ENCODE measurements at places on chromosomes 4 and X.

- no peak for DNase-seq
Observed at GRCh38 chr4:55757356-55757952, 62.1 kb upstream of the EXOC1L start.

GRCh38 chrX:20063716-20064351 lies 52.9 kb downstream of the MAP7D2 start:
- no peak for DNase-seq

DNA sequence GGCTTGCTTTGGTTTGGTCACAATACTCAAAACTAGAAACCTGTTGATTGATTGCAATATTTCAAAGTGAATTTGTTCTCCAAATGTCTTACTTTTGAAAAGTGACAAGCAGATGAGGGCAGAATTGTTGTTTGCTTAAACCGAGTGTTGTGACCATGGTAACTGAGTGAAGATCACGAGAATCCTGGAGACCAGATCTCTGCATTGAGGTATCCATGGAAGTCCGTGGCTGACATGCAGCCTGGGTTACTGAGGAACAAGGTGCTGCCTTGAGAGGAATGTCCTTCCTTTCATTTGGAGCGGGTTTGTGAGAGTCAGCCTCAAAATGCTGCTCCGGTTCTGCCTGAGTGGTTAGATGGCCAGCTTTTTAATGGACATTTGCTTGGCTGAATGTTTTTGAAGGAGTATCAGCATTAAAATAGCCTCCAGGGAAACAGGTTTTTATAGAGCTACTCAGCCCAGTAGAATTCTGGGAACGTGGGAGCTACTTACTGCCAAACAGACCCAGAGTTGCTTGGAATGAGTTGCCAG lies 31.3 kb downstream of the NYX start:
- DNase-seq, result no peak

DNA sequence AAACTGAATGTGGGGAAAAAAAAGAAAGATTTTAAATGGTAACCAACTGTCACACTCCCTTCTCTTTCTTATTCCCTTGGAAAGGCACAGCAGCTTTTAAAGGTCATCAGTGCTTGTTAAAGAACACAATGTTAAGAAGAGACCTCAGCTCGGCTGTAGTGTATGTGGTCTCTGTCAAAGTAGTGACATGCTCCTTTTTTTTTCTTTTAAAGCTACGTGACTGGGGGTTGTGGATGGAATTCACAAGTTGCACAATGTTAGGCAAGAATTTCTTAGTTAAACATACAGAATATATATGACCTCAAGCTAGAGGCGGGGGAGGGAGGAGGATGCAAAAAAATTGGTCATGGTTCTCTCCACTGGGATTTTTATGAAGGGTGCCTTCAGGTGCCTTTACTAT lies 45.6 kb downstream of the OCRL start:
- no peak for DNase-seq

GRCh38 chr4:169131556-169132208 lies 121.6 kb upstream of the CBR4 start:
- DNase-seq, result no peak

DNA sequence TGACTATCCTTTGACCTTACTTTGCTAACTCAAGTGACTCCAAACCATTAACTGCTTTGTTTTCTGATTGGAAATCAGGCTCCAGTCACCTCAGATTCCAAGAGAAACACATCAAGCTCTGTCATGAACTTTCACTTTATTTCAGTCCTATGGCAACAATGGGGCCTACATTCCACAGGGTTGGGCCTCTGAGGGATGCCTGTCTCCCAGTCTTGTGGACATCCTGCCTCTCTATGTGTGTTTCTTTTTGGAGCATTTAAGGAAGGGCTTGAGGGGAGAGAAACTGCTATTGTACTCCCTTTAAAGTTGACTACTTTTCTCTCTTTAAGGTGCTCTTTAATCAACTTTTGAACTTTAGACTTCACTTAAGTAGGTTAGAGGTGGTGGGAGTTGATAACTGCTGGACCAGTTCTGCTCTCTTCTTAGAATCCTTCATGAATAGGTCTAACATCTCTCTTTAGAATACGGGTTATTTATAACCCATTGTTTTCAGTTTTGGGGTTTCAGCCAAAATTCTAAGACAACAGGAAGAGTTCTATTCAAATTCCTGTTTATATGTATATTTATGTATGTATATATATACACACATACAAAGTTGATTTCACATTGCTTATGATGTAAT lies 274.3 kb upstream of the NR3C2 start:
- no peak for DNase-seq

- no peak for DNase-seq
Observed at GRCh38 chrX:25860322-25860721, 277.8 kb upstream of the MAGEB18 start.

GRCh38 chrX:31397119-31397518 lies 325.3 kb upstream of the FTHL17 start:
- DNase-seq, result no peak

DNA sequence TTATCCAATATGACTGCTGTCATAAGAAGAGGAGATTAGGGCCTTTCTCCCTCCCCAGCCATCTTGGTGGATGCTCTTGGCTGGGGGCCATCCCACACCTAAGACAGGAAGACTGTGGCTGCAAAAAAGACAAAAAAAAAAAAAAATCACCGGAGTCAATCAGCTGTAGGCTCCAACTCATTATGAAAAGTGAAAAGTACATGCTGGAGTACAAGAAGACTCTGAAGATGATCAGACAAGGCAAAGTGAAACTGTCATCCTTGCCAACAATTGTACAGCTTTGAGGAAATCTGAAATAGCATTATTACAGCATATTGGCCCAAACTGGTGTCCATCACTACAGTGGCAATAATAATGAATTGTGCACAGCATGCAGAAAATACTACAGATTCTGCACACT lies 5.2 kb downstream of the EGFL6 start:
- no peak for DNase-seq

GRCh38 chr4:76061982-76062381 lies 12.5 kb upstream of the ART3 start:
- no peak for DNase-seq

DNA sequence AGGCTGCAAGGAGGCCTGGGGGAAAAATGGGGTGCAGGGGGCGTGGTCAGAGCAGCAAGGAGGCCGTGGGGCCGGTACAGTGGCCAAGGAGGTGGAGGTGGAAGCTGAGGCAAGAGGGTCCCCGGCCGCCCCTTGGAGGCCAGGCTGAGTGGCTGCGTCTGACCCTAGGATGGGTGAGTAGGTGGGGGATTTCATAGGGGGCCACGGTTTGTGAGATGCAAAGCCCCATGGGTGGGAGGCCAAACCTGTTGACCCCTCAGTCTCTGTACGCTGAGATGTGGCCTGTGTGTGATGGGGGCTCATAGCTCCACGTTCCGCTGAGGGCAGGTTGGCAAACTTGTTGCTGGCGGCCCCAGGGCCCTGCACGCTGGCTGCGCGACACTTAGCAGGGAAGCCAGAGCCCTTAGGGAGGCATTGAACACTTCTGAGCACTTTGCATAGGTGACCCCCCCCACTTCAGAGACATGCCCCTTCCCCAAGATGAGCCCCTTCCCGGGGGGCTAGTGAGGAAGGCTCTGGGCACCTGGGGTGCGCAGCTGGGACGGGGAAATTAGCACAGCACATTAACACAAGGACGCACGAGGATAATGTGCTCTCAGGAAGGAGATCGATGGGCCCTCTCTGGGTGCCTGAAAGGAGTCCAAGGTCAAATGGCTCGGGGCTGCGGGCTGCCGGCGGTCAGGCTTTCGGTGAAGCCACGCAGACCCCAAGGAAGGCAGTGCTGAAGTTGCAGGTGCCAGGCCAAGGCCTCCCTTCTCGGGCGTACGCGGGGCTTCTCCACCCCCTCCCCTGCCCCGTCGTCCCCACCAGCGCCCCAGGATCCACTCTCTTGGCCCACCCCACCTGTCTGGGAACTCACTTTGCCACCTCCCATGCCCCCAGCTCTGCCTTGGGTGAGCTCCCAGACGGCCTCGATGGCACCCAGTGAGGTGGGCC lies 107.4 kb downstream of the HMX1 start:
- DNase-seq, result no peak

GRCh38 chrX:103823591-103823990 lies 8.5 kb downstream of the RAB9B start:
- DNase-seq, result no peak

- no peak for DNase-seq
Observed at GRCh38 chr4:123583043-123583442, 186.4 kb downstream of the SPRY1 start.

- DNase-seq, result no peak
Observed at GRCh38 chr4:72858328-72858727, 211.2 kb downstream of the COX18 start.

GRCh38 chr4:26663888-26664287 lies 80.0 kb downstream of the TBC1D19 start:
- no peak for DNase-seq

DNA sequence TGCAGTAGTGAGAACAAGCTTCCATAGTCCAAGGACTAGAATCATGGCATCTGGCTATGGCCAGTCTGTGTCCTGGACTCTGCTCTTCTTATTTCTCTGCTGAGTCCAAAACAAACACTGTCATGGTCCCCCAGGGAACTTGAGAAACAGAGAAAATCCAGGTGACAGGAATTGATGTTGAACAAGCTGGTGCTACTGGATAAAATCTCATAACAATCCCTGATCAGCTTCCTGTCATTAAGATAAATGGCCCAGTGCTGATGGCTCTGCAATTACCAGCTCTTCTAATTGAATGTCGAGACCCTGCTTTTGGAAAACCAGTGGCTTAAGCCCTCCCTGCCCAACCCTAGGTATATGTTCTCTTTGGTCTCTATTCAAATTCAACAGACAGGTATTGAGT lies 58.8 kb upstream of the ARHGAP36 start:
- no peak for DNase-seq

- DNase-seq, result no peak
Observed at GRCh38 chr4:122218762-122219161, 66.6 kb downstream of the BLTP1 start.

- DNase-seq, result no peak
Observed at GRCh38 chr4:122764821-122765215, 32.3 kb downstream of the BBS12 start.

DNA sequence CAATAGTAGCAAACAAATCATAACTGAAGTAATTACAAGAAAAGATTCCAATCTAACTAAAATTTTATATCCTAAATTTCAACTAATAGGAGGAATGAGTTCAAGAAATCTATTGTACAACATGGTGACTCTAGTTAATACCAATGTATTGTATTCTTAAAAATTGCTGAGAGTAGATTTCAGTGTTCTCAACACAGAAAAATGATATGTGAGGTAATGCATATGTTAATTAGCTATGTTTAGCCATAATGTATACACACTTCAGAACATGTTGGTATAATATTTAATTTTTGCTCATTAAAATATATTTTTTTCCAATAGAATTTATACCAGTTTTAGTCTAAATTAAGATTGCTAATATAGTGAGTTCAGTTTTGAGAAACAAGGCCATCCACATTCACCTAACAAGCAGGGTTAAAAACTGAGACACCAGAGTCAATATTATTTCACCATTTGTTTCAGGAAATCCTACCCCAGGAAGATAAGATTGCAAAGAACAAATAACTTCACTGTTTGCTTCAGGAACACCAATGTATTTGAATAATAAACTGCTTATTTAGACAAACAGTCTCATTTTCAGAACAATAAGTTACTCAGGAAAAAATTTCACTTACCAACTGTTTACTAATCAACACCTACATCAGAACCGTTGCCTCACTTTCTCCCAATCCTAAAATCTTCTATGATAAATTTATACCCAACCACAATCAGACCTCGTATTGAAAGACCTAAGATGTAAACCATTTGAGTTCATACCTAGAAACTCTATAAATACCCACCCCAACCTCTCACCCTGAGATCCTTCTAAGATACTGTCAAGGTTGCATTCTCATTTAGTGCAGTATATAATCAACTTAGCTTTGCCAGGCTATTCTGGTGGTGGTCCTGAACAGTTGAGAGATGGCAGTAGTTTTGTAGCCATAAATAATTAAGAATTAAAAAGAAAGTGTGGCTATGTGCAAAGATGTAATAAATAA lies 132.8 kb downstream of the MAB21L2 start:
- DNase-seq, result no peak

DNA sequence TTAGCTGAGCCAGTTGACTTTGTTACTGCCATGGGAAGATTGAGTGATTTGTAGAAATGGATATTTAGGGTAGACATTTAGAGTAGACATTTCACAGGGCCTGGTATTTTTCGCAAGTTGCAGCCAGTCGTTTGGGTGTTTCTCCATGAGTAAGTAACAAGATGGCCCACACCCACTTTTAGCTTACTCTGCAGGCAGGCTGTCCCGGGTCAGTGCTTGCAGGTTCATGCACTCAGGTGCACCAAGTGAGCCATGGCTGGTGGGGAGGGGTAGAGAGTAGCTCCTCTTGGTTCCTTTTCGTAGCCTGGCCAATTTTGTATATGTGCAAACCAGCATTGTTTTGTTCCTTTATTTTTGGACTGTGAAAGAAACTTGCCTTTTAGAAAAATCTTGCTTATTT lies 145.6 kb downstream of the POLA1 start:
- DNase-seq, result no peak

- no peak for DNase-seq
Observed at GRCh38 chrX:37844622-37845021, 2.7 kb downstream of the DYNLT3 start.

DNA sequence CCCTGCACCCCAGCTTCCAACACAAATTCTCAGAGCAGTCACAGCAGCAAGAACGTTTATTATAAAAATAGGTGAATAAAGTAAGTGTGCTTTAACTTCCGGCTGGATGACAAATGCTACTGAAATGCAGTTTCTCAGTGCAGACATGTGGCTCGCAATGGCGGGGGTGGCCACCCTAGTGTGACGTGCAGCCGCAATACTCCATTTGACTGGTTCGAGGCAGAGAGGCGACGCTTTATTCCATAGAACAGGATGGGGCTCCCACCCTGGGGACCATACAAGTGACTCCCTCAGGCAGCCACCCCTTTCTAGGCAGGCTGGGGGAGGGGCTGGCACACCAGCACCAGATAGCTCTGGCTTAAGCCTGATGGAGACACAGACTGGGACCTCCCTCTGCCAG lies 14.5 kb downstream of the TNIP2 start:
- DNase-seq, result no peak

DNA sequence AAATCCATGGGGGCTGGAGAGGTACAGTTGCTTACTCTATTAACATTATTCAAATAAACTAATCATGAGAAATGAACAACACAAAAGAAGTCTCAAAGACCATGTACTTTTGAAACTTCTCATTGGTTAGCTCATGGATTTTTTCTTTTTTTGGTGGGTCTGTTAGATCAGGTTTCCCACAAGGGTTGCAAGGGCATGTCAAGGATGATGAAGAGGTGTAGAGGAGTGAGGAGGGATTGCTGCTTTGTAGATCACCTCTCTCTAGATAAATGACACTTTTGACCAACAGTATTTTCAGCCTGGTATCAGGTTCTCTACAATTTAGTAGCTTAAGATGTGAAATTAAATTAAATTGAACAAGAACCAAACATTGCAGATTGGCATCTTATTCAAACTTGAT lies 417.9 kb upstream of the AGA start:
- no peak for DNase-seq

DNA sequence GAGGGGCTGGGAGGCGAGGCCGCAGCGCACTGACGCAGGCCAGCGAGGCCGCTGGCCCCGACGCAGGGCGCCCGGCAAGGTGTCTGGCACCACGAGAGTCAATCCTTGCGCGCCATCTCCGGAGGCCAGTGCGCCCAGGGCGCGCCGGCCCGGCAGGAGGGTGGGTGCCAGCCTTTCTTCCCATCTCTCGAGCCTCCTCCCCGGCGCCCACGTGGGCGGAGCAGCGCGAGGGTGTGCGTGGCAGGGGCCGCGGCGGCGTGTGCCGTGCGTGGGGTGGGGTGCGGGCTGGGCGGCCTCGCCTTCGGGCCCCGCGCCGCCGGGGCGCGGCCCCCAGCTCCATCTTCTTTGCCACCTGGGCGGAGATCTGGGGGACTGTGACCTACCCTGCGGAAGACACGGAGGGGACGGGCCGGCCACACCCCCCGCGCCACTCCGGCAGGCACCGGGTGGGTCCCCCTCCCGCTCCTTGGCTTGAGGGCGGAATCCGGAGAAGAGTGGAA lies 877 bp downstream of the JAKMIP1 start:
- DNase-seq, result no peak
